Amniotic stem cell (primary cell): ENCODE measurements at places on chromosomes 6 and 20.
A peak's percentile ranks its signal among the peaks of the same experiment; 100 is the strongest.

GRCh38 chr20:57387463-57387862 lies 3.7 kb upstream of the RBM38 start:
- DNase-seq = no peak

DNA sequence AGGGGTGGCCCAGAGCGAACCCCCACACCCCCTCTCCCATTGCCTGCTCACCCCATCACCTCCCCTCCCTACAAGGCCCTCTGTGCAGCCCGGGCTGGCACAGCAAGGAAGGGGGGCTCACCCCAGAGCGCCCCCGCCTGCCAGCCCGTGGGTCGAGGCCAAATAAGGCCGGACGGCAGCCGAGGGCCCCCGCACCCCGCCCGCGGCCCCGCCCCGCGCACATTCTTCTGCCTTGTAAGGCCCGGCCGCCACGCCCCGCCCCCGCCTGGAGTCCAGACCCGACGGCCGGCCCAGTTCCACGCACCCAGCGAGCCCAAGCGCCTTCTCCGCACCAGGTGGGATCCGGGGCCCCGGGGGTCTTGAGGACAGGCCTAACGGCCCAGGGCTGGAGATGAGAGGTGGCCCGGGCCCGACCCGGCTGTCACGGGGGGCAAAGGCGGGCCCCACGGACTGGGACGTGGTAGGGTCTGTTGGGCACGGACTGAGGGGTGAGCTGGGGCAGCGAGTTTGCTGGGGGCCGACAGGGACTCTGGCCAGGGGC lies at the start of gene MYL9:
Gene MYL9 (plus strand): TSS at position 293 of the 541 bp plus-strand sequence. CDS start 3,366 bp downstream, outside the sequence.
- DNase-seq = peak; percentile 59

- DNase-seq = no peak
Observed at GRCh38 chr20:1934721-1935573, 39.7 kb downstream of the SIRPA start.

DNA sequence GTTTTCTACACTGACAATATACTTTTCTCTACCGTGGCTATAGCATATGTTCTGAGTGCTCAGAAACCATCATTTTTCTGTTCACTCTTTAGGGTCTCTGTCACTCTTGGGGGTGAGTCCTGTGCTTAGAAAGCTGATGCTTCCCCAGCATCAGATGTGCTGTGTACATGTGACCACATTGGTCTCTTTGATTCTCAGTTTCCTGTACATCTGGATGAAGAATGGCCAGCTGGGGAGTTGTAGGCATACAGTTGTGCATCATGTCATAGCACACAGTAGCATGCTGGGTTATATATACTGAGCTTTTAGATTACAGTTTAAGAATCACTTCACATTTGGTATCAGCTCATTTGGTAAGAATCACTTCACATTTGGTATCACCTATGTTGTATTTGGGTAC lies 238.6 kb upstream of the PREP start:
- DNase-seq = no peak

GRCh38 chr20:48750941-48751635 lies 76.7 kb downstream of the PREX1 start:
- DNase-seq = no peak

DNA sequence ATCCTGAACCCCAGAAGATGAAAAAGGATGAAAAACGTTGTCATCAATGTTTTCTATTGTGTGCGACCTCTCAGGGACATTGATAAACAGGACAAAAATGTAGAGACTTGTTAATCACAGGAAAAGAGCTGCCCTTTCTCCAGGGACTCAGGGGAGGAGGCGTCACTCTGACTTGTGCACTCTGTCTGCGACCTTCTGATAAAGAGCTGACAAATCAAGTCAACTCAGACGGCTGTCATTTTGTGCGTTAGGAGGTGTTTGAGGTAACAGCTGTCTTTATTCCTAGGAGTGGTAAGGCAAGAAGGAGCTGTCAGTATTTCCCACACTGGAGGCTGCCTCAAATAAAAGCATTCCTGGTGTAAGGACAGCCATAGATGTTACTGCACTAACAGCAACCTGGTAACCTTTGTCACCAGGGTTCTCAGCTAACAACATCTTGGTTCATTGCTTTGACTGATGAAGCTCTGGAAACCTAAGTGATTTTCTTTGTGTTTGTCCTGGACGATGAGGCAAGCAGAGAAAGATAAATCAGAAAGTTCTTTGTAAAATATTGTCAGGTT lies 38.6 kb upstream of the NXT1 start:
- no peak for DNase-seq

- no peak for DNase-seq
Observed at GRCh38 chr6:760982-761955, 68.3 kb upstream of the EXOC2 start.

- no peak for DNase-seq
Observed at GRCh38 chr20:54140486-54140885, 33.3 kb downstream of the CYP24A1 start.

- no peak for DNase-seq
Observed at GRCh38 chr6:93828553-93828952, 409.2 kb upstream of the EPHA7 start.

GRCh38 chr6:111600154-111600553 lies 5.5 kb downstream of the TRAF3IP2 start:
- no peak for DNase-seq

DNA sequence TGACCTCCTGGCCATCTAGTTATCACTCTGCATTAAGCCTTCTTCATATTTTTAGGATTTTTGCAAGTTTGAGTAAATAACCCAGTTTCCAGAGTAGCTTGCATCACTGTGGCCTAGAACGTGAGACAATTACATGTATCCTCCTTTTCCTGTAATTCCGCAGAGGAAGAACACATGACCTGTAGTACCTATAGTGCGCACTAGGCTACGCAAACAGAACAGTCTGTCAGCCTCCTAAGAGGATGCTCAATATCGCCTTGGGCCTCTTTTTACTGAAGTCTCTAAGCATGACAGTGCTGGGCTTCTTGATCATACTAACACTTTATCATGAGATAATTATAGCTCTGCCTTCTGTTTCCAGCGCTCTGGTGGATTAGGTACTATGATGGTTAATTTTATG lies 20.2 kb upstream of the NR2E1 start:
- DNase-seq = no peak

DNA sequence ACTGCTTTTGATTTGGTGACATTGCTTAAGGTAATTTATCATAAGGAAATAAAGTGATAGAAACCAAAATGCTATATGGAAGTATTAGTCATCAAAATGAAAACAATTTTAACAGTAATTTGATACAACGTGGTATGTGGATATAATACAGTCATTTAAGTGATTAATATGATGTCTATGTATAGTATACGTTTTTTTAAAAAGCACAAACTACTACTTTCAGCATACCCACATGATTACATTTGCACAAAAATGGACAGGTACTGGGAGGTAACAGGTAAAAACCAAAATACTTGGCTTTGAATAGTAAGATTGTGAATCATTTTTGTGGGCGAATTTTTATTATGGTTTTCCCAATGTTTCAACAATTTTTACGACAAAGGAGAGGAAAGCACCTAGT lies 97.6 kb downstream of the OGFRL1 start:
- DNase-seq = no peak

DNA sequence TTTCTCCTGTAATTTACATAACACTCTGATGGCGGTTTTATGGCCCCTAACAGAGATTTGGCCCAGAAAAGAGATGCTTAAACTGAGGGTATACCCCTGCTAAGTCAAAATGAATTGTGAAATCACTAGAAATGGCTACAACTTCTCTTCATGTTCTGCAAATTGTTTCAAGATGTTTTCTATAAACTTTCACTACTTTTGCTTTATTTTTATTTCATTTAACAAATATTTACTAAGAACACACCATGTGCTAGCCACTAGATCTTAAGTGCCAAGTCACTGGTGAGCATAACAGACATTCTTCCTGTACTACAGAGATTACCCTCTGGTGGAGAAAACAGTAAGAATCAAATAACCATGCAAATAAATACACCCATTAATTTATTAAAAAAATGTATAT lies 87.6 kb downstream of the KCNQ5 start:
- no peak for DNase-seq

- no peak for DNase-seq
Observed at GRCh38 chr6:107714104-107714503, 110.0 kb downstream of the SCML4 start.

- no peak for DNase-seq
Observed at GRCh38 chr20:7585126-7585679, 355.1 kb downstream of the HAO1 start.

DNA sequence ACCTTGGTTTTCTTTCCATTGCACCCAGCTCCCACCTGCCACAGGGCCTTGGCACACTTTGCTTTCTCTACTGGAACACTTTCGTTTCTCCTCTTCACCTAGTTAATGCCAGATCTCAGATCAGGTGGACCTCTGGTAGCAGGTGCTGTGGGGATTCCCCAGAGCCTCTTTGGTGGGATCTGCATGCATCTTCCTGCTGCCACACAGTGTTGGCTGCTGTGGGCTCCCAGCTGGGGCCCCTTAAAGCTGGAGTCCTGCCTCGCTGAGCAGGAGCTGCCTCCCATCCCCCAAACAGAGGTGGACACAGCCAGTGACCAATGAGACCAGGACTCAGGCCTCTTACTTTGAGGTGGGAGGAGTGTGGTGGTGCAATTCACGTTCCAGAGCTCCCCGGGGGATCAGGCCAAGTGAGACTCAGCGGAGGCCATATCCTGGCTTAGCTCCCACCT lies 28.4 kb downstream of the CEBPB start:
- DNase-seq = no peak

DNA sequence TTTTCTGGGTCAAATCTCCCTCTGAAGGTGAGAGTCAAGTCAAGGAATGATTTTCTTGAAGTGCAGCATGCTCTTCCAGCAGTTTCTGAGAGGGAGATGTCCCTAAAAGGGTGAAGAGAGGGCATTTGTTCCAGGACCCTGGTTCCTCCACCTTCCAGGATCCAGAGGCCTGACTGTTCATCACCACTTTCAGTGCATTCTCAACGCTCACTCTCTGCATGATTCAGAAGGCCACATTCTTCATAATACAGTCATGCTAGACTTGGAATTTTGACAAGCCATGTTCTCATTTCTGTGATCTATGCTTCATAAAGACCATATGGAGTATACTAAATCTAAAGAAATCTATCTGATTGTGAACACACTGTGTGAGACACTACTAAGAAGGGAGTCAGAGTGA lies 85.1 kb downstream of the PDE7B start:
- DNase-seq = peak; percentile 92

DNA sequence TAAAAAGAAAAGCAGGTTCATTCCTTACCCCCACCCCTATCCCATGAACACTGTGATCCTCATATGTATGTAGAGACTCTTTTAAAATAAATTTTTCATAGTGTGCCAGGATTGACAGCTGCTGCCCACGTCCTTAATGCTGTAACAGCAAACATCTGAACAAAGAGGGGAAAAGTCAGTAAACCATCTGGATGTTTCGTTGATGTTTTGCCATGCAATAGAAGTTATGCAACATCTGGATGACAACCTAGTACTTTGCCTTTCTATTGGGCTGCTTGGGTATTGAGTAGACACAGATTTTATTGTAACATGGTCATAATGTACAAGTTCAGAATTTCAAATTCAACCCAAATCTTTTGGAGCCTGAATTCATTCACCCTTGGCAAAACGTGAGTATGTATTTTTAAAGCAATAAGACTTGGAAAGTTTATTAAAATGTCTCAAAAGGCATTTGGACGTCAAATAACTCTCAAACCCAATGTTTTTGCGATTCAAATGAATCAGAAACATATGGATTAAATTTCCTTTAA lies 500.3 kb downstream of the DHX35 start:
- DNase-seq = no peak

DNA sequence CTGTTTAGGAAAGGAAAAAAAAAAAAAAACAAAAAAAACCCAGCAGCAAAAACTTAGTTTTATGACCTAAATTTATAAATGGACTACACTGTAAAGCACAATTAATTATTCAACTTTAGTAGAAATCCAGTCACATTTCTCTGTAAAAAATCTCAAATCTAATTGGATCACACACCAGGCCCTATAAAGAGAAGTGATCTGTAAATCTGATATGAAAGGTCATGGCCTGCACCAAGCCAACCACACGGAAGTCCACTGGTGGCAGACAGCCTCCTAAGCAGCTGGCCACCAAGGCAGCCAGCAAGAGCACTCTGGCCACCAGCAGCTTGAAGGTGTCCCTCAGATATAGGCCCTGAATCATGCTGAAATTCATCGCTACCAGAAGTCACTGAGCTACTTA lies 131.6 kb downstream of the HFE start:
- no peak for DNase-seq

DNA sequence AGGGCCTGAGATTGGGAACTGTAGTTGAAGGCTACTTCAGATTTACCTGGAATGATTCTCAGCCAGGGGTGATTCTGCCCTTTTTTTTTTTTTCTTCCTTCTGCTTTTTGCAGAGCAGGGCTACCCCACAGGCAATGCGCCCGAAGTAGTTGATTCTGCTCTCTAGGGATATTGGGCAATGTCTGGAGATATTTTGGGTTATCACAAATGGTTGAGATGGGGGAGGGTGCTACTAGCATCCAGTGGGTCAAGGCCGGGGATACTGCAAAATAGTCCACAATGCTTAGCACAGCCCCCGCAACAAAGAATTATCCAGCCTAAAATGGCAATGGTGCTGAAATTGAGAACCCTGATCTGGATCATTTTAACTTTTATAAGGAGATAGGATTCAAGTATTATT lies 71.2 kb upstream of the ZMYND8 start:
- DNase-seq = no peak

- no peak for DNase-seq
Observed at GRCh38 chr6:74187811-74188210, 491.8 kb downstream of the CD109 start.

DNA sequence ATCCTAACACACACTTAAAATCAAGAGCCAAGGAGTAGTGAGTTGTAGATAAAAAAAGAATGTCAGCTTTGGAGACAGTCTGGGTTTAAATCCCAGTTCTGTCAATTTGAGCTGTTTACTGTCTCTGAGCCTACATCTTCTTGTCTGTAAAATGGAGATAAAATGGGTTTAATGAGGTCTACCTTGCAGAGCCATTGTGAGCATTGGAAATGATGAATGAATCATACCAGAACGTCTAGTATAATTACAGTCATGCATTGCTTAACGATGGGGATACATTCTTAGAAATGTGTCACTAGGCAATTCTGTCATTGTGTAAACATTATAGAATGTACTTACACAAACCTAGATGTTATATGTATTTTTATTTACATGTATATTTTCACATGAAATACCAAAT lies 17.6 kb upstream of the SGK2 start:
- no peak for DNase-seq
